ENCODE measurements at places on chromosomes 1 and 21.

GRCh38 chr1:1529321-1529720 lies 11.1 kb downstream of the TMEM240 start:
- no peak for DNase-seq

- DNase-seq = no peak
These were observed 104.0 kb downstream of the PPIAL4G start for GRCh38 chr1:148379170-148379500.

DNA sequence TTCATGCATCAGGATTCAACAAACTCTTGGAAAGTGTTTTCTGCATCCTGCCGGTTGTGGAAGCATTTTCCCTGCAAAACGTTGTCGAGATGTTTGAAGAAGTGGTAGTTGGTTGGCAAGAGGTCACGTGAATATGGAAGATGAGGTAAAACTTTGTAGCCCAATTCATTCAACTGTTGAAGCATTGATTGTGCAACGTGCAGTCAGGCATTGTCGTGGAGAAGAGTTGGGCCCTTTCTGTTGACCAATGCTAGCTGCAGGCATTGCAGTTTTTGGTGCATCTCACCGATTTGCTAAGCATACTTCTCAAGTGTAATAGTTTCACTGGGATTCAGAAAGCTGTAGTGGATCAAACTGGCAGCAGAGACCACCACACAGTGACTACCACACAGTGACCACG lies 57.0 kb upstream of the PRDM2 start:
- DNase-seq = no peak

GRCh38 chr1:214635506-214635905 lies 32.5 kb downstream of the CENPF start:
- no peak for DNase-seq

DNA sequence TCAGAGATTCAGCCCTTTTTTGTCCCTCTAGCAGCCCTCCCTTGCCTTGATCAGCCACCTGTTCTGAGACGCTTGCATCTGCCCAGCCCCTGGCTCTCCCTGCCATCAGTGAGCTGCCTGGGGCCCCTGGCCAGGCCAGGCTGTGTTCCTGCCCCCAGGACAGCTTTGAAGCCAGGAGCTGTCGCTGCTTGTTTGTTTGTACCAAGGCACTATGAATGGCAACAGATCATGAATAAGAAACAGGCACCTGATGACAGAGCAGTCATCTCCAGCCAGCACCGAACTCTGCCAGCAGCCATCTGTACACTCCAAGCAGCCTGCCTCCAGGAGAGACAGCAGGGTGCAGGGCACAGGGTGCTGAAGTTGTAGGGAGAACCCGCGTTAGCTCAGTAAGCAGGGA lies 8.1 kb upstream of the VWA5B1 start:
- DNase-seq = no peak

DNA sequence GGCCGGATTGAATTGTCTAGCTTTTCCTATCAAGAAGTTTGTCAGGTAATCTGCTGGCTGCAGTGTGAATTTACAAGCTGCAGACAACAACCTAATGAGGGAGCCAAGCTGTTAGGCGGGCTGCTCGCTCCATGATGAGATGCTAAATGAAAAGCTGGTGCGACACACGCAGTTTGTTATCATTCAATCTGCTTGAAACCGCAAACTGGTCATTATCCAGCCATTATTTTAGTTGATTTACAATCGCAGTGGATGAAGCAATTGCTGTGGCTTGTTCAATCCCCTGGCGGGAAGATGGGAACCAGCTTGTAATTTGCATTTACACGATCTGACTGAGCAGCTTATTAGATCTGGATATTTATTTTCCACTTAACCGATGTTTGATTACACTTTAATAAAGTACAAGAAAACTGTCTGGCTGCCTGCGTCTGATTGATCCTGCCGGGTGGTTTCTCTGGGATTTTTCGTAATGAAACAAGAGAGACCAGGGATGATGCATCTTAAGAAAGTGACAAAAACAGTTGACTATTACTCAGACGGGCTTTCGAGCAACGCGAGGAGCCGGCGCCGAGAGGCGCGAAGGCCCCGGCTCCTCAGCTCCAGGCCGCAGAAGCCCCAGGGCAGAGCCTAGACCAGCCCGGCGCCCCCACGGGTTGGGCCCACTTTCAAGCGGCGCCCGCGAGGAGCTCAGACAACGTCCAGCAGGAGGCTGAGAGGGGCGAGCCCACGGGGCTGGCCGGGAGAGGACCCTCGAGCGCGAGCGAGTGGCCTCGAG lies 118.0 kb upstream of the BARHL2 start:
- peak; percentile 78 for DNase-seq

- no peak for DNase-seq
These were observed 5.7 kb downstream of the CCNL2 start for GRCh38 chr1:1393428-1393827.

- DNase-seq = no peak
These were observed 26.1 kb downstream of the PKP1 start for GRCh38 chr1:201309416-201309815.

GRCh38 chr1:27111626-27112573 lies 43.0 kb downstream of the SLC9A1 start:
- DNase-seq = no peak

DNA sequence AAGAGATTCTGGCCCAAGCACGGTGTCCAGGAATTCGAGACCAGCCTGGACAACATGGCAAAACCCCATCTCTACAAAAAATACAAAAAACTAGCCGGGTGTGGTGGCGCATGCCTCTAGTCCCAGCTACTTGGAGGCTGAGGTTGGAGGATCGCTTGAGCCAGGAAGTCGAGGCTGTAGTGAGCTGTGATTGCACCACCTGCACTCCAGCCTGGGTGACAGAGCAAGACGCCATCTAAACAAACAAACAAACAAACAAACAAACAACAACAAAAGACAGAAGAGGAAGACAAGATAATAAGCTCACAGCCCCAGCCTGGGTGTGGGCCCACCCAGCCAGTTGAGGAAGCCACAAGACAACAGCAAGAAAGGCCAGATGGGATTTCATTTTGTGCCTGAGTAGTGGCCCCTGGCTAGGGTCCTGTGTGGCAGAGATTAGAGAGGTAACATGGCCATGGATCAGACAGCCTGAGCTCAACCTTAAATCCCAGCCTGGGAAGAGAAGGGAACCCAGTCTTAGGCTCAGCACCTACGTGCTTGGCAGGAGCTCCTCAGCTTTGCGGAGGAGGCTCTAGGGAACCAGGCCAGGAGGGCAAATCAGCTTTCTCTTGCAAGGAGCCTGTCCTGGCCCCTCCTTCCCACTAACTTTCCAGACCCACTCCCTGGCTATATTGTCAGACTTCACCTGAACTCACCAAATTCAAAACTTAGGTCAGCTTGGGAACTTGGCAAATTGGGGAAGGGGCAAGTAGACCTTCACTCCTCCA lies 4.9 kb upstream of the BEST4 start:
- no peak for DNase-seq

DNA sequence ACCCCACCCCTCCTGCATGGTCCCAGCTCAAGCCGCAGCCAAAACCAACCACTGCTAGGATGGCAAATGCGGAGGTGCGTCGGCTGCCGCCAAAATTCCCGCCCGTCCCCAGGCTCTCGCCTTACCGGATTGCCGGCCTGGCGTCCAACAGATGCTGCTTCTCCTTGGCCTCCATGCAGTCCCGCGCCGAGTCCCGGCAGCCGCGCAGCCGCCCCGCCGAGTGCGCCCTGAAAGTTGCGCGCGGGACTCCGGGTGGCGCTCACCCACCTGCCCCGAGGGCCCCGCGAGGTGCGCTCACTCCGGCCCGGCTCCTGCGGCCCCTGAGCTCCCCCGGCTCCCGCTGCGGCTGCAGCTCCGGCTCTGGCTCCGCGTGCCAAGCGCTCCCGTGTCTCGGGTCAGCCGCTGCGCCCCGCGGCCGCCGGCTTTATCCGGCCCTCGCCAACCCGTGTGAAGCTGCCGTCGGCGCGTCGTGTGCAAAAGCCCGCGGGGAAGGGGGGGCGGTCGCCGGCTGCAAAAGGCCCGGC lies at the start of gene SLC30A2:
Gene SLC30A2, minus strand, starts transcription at position 397 of the 524 bp plus-strand sequence. Its CDS starts 222 bp downstream, at position 175.
- no peak for DNase-seq
